CD4-positive, alpha-beta T cell treated with Interleukin-2 at 100 ng/mL for 4 hours (primary cell): ENCODE measurements at places on chromosomes 3 and 15.

DNA sequence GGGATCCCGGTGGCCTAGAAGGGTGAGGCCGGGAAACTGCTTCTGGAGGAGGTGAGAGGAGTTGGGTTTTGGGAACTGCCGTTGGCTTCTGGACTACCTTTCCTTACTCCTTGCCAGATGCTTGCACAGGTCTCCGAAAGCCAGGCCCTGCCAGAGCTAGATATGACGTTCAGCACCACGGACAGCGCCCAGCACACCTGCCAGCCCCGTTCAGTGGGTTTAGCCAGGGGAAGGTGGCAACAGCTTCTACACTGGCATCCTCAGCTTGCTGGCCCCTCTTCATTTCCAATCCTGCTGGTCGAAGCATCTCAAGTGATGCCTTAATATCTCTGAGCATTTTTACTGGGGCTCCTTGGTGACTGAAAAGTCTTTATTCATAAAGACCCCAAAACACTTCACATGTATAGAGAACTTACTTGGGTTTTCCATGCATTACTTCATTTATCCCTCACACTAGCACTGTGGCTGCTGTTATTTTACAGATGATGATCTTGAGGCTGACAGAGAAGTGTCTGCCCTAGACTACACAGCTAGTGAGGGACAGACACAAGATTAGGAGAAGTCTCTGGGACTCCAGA lies 21.9 kb downstream of the HCN4 start:
- peak; percentile 51 for DNase-seq

GRCh38 chr3:136277115-136277514 lies 27.0 kb downstream of the PCCB start:
- DNase-seq: no peak

GRCh38 chr3:82044930-82045705 lies 283.7 kb upstream of the GBE1 start:
- no peak for DNase-seq

DNA sequence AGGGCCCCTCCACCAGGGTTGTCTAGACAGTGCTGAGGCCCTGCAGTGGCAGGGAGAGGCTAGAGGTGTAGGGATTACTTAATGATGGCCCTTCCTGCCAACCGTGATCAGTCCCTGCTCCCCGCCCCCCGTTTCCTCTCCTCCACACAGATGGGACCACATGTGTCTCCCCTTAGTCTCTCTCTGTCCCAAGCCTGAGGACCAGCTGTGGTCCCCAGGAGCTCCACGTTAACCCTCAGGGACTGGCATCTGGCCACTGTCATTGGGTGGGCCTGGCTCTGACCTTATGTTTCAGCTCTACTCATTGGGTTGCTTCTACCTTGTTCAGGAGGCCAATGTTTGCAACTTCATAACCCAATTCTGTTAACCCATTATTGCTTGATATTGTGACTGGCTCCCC lies 6.0 kb upstream of the ALPK3 start:
- DNase-seq: no peak

GRCh38 chr3:195030791-195031321 lies 240.1 kb downstream of the XXYLT1 start:
- DNase-seq: no peak

- DNase-seq: no peak
Measured at GRCh38 chr3:38542401-38543298, 46.5 kb downstream of the EXOG start.

DNA sequence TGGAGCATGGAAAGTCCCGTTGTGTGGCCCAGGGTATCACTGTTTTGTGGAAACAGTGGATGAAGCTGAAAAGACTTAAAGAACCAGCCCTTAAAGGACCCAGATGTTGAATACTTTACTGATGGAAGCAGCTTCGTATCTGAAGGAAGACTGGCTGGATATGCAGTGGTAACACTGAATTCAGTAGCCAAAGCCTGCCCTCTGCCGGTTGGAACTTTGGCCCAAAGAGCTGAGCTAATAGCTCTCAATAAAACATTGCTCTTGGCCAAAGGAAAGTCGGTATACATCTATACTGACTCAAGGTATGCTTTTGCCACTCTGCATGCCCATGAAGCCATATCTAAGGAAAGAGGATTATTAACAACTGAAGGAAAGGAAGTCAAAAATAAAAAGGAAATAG lies 885.4 kb downstream of the PDCD6IP start:
- DNase-seq: no peak
